ENCODE measurements at places on chromosomes 2 and 18. TPM values are rescaled to one million over a fixed set of nuclear protein-coding genes. Genes with fewer than 3 reads are reported as not detected.

DNA sequence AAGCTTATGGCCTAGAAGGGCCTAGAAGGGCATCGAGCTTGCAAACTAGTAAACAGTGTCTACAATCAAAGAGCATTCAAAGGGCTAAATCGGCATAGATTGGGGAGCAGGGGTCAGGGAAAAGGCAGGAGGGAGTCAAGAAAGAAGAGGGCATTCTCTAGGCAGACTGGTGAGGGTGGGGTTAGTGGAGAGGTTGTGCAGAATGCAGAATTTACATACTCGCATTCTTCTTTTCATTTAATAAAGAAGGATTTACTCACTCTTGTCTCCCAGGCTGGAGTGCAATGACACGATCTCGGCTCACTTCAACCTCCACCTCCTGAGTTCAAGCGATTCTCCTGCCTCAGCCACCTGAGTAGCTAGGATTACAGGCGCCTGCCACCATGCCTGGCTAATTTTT lies 110.7 kb downstream of the TRIM43 start:
- H3K36me3 ChIP-seq = no peaks in the 10 kb centered on the region
- H3K27me3 ChIP-seq = no peaks in the 10 kb centered on the region
- H3K4me3 ChIP-seq = no peak overlapping the region
- no peak for DNase-seq
- H3K27ac ChIP-seq = no peak overlapping the region
- H3K4me1 ChIP-seq = no peaks in the 10 kb centered on the region

DNA sequence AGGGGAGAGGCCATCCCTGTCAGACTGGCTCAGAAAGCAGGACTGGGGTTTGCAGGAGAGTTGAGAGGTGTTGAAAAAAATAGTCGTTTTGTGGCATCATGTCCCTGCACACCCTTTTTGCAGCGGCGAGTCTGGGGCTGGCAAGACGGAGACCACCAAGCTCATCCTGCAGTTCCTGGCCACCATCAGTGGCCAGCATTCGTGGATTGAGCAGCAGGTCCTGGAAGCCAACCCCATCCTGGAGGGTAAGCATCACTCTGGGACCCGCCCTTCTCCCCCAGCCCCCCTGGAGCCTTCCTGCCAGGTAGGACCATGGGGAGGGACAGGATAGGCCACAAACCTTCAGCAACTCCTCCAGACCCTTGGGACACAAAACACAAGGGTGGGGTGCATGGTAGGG lies 34.2 kb downstream of the MYO7B start:
- no peak overlapping the region for H3K27ac ChIP-seq
- no peaks in the 10 kb centered on the region for H3K36me3 ChIP-seq
- no peaks in the 10 kb centered on the region for H3K27me3 ChIP-seq
- no peak overlapping the region for H3K4me3 ChIP-seq

The CCDC102B gene
- 1.1 TPM for total RNA-seq

The RAX gene
- not detected for total RNA-seq

The TTC32 gene
- 16.8 TPM for total RNA-seq

GRCh38 chr2:98037666-98038336 lies 42.1 kb upstream of the TMEM131 start:
- H3K4me1 ChIP-seq = peaks cover 15% of the 10 kb centered on the region
- no peak overlapping the region for H3K27ac ChIP-seq
- DNase-seq = no peak
- H3K36me3 ChIP-seq = no peaks in the 10 kb centered on the region

All from Caco-2 (cell line).